GM04503 (cell line): ENCODE measurements at places on chromosomes 6 and 20.

- no peak for DNase-seq
Measured at GRCh38 chr6:158653577-158654354, 3.9 kb downstream of the SYTL3 start.

DNA sequence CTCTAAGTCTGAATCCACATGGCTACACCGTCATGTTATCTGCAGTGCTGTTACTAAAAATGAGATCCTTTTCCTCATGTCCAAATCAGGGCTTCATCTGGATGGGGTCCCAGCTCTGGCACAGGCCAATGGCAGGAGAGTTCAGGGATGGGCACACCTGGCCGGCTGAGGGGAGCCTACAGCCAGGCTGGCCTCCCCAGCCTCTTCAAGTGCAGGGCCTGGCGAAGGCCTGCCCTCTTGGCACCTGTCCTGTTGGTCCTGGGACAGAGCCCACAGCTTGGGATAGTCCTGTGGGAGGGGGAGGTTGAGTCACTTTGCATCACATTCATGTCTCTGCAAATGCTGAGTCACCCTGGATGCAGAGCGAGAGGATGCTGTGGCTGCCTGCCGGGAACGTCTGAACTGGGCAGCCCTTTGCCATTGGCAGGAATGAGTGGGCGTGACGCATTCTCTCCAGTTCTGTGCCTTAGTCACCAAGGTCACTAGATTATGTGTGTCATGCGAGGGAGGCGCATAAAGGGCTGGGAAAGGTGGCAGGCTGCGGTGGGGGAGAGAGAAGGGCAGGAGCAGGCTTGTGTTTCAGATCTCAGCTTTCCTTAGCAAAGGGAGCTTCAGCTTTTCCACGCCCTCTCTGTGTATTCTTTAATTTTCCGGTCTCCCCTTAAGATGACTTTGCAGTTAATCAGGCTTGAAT, 223.2 kb upstream of the ECI2 start:
- DNase-seq, result peak; percentile 99

DNA sequence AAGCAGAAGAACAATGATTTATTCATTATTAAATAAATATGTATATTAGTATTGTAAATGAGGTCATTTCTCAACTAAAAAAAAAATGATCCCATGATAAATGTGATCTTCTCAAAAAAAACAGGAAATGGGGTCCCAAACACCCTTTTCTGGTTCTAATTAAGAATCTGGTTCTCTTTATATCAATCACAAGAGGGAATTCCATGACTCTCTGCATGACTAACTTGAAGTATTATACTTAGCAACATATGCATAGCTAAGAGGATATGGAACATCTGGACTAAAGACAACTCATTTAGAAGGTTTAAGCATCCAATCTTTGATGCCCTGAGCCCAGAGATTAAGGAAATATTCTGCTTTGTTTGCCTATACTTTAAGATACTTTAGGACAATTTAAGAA, 89.7 kb upstream of the EMILIN3 start:
- DNase-seq, result no peak

GRCh38 chr6:23964865-23965264, 161.2 kb upstream of the NRSN1 start:
- DNase-seq, result no peak

DNA sequence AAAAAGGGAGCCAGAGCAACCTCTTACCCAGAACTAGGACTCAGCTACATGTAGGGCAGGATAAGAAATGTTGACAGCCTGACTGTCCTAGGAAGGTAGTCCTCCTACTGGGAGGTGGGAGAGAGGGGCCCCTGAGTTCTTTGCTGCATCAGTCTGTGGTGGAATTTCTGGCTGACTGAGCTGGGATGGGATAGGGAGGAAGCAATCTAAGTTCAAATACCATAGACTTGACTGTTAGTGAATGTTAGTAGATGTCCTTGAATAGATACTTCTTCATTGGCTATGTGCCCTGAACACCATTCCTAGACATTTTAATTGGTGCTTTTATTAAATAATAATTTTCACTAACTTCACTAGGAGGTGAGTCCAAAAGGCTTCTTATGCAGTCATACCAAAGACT, 1343.6 kb upstream of the CITED2 start:
- no peak for DNase-seq

DNA sequence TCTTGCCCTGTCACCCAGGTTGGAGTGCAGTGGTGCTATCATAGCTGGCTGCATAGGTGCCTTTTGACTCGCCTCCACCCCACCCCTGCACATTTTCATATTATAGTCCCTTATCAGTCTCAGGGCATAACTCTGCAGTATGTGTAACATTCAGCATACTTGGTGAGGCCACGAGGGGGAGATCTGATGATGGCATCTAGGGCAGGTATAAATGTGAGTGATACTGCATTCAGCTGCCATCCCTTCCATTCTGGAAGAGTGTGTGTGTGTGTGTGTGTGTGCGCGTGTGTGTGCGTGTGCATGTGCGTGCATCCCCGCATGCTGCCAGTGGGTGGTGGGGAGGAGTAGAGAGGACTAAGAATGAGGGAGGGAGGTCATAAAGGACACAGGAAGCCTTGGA, 81.4 kb downstream of the JARID2 start:
- DNase-seq, result no peak

DNA sequence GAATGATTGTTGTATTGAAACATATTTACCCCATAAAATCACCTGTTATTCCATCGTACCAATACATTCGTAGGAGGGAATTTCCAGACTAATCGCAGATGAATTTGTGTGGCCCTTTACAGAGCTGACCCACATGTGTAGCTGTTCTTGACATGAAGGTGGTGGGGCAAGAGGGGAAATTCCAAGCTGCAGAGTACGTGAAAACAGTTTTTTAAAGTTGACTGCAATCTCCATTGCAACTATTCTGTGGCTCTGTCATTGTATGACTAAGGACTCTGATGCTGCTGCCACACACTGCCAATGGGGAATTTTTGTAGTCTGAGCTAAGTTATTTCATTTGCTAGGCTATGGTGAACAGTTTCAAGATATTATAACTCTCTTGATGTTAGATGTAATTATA, 46.4 kb upstream of the ADTRP start:
- no peak for DNase-seq

- no peak for DNase-seq
Measured at GRCh38 chr20:58905236-58905635, 52.7 kb downstream of the GNAS start.

GRCh38 chr6:130836055-130836640, 8.9 kb downstream of the SMLR1 start:
- DNase-seq, result no peak

- peak; percentile 34 for DNase-seq
Measured at GRCh38 chr20:5660346-5660745, 89.9 kb upstream of the SHLD1 start.

GRCh38 chr6:149482545-149483333, 2.1 kb downstream of the ZC3H12D start:
- DNase-seq, result no peak

- DNase-seq, result peak; percentile 65
Measured at GRCh38 chr20:62704341-62704948, 4.2 kb upstream of the NTSR1 start.

- DNase-seq, result peak; percentile 11
Measured at GRCh38 chr6:29705389-29706231, 17.6 kb upstream of the HLA-F start.

GRCh38 chr6:24918641-24919055, 17.1 kb downstream of the RIPOR2 start:
- DNase-seq, result no peak

GRCh38 chr20:58603721-58604120, 47.4 kb upstream of the STX16 start:
- peak; percentile 59 for DNase-seq

- no peak for DNase-seq
Measured at GRCh38 chr6:9841886-9842725, 572.8 kb downstream of the TFAP2A start.

DNA sequence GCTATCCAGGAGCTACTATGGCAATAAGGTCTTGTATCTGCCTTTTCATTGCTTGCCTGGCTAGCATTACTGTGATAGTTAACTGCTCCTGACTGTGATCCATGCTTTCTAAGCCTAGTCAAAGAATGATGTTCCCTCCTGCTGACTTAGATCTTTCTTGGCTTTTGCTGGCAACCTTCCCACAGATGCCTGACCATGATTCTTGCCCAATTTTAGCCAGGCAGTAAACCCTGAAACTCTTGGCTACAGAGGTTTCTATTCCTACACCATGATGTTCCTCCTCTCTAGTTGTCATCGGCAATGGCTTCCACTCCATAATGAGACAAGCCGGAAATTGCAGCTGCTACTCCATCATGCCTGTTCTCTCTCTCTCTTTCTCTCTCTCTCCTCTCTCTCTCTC, 238.1 kb downstream of the HAO1 start:
- DNase-seq, result no peak

DNA sequence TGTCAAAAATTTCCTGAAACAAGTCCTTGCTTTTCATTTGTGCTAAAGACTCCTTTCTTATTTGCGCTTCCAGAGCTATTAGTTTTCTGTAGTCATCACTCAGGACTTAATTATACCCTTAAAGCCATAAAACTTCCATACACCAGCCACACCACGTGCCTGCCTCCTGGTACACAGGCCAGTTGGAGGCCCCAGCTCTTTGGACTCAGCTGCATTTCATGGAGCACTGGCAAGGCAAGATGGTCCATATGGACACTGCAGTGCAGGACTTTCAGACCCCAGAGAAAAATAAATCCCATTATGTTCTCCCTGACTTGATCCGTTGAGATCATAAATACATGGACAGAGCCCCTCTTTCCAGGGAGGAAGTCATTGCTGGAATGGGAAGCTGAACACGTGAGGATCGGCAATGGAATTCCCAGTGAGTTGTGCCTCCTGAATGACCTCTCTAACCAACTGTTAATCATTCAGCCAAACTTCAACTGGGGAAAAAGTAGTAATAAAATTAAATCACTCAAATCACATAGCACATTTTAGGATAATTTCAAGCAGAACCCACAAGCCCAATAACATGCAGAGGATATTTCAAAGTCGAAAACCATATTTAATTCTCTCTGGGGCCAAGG, 173.1 kb downstream of the HACE1 start:
- no peak for DNase-seq

DNA sequence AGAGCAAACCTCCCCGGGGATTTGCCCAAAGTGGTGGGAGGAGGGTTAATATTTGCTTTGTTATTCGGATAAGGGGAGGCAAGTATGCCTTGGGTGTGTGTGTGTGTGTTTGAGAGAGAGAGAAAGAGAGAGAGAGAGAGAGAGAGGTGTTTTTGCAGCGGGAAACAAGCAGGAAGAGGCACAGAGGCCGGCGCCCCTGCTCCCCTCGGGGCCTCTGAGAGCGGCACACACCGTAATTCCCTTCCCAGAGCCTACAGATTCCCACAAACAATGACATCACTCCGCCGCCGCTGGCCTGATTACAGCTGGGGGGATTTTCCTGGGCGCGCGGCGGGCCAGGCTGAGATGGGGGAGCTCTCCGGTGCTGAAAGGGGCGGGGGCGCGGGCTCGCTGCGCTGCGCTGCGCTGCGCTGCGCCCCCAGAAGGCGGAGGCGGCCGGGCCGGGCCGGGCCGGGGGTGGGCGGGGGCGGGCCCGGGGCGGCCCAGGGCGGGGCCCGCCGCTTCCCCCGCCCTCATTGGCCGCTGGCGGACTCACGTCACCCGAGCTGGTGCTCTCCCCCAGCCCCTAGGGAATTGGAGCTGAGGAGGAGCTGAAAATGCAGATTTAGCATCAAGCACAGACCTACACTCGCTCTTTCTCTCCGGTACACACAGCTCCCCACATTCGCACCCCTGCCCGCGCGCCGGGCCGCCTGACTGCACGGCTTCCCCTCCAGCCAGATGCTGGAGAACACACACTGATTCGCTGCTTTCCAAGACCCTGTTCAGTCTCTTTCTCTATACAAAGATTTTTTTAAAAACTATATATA, at the start of gene PCSK2:
PCSK2 (plus strand) TSS at position 631 of the 809 bp plus-strand sequence. CDS start 266 bp downstream, outside the sequence.
- no peak for DNase-seq

DNA sequence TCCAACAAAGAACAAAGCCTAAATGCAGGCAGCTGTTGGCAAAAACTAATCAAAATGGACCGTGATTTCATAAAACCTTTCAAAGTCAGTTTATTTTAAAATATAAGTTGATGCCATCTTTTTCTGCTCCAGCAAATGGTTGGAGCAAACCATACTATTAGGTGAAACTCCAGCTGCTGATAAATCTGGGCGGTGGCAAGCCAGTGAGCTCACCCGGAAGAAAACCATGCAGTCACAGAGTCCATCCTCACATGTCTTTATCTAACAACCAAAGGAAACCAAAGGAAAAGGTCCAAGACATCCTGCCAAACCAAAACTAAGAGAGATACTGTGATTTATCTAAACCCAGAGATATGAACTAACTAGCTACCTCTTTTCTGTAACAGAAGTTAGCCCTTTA, 72.6 kb downstream of the HIVEP2 start:
- DNase-seq, result no peak

- DNase-seq, result no peak
Measured at GRCh38 chr6:159513074-159513720, 179.8 kb downstream of the SOD2 start.

GRCh38 chr6:101517632-101518031, 124.1 kb downstream of the GRIK2 start:
- no peak for DNase-seq

DNA sequence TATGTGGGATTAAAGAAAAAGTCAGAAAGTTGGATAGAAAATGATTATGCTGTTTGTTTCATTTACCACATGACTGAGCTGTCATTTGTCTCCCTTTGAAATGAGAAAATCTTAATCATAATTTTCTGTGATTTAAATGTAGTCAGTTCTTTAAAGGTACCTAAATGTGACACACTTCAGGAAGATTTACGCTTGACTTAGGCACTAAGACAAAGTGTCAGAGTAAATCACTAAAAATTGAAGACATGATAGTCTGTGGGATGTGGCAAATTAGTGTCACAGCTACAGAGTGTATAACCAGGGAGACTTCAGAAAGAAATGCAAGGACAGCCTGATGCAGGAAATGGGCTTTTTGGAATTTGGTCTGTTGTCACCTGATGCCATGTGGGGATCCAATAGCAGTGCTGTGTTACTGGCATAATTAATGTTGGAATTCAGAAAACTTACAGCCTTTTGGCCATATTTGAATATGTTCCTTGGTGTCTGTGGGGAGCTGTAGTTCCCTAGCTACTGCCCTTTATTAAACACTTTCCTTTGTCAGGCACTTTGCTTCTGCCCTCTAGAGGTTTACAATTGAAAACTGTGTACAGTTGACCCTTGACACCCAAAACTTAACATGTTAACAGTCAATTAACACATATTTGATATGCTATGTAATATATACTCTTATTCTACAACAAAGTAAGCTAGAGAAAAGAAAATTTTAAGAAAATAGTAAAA, 493.8 kb downstream of the UTRN start:
- DNase-seq, result no peak
